ENCODE measurements at places on chromosomes 1 and 21.

DNA sequence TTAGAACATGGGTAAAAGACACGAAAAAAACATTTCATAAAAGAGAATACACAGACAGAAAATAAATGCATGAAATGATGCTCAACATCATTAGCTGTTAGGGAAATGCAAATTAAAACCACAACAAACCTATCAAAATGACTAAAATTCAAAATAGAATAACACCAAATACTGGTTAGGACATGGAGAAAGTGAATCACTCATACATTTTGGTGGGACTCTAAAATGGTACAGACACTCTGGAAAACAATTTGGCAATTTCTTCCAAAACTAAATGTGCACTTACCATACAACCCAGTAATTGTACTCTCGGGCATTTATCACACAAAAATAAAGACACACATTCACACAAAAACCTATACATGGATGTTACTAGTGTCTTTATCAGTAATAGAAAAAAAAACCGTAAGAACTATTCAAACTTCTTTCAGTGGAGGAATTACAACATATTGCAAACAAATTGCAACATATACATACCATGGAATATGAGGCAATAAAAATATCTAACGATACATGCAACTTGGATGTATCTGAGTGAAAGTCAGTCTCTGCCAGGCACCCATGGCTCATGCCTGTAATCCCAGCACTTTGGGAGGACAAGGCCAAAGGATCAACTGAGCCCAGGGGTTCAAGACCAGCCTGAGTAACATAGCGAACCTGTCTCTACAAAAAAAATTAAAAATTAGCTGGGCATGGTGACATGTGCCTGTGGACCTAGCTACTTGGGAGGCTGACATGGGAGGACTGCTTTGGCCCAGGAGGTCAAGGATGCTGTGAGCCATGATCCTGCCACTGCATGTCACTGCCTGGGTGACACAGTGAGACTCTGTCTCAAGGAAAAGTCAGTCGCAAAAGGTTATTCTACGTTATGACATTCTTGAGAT lies 19.6 kb downstream of the HSF2BP start:
- no peak for DNase-seq

GRCh38 chr1:178578541-178578940 lies 65.6 kb downstream of the TEX35 start:
- no peak for DNase-seq

DNA sequence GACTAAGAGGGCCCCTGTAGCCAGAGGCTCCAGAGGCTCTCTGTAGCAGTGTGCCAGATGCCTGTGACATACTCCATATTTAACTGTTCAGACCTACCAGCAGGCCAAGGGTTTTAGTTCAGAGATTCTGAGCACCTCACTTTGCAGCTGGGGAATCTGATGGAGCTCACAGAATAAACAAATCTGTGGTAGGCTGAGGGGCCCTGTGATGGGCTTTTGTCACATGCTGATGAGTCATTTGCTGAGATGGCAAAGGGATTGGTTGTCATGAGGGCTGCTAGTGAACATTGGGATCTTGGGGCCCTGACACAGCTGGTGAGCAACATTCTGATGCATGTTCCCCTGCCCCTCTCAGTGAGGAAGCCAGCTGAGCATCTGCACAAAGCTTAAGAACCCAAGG lies 482.2 kb downstream of the CAMTA1 start:
- no peak for DNase-seq

- DNase-seq: no peak
Observed at GRCh38 chr1:153292740-153293479, 19.8 kb downstream of the PGLYRP3 start.

DNA sequence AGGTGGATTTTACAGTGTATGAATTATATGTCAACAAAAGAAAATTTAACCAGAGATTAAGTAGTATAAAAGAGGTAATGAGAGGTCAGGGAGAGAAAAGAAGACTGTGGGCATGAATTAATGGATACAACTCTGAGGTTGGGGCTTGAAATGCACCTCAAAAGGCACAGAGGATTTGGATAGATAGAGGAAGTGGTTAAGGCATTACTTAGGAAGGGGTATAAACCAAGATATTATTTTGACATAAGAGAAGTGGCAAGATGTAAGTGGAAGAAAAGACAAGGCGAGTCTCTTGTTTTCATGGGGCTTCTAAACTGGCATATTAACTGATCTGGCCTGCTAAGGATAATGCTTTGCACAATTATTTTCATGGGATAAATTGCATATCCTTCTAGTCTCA lies 34.1 kb downstream of the RAP1A start:
- no peak for DNase-seq

GRCh38 chr1:8598060-8598724 lies 219.2 kb downstream of the RERE start:
- peak; percentile 39 for DNase-seq

DNA sequence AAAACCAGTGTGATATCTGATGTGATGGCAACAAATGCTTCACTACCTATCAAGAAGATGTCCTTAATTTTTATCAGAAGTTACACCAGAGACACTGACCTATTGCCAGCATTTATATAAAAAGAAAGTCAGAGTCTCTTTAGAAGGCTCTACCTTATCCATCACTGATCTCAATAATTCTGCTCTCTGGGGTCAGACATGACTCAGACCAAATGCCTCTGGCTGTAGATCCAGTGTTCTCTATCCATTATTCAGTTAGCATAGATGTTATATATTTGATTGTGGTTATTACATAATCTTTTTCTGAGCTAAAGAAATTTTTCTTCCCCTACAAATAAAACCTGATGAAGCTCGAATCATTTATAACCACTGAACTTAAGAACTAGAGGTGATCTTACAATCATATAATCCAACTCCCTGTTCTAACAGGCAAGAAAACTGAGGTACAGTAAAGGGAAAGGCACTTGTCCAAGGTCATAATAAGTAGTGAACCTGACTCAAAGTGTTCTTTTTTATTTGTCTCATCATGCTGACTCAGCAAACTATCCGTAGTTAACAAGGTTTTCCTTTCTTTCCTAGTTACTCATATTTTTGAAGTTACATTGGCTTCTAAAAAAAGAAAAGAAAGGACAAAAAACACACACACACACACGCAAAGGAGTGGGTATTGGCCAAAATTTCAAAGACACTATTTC lies 43.6 kb upstream of the ESRRG start:
- DNase-seq: no peak

- DNase-seq: no peak
Observed at GRCh38 chr1:227082999-227083746, 143.1 kb downstream of the COQ8A start.

DNA sequence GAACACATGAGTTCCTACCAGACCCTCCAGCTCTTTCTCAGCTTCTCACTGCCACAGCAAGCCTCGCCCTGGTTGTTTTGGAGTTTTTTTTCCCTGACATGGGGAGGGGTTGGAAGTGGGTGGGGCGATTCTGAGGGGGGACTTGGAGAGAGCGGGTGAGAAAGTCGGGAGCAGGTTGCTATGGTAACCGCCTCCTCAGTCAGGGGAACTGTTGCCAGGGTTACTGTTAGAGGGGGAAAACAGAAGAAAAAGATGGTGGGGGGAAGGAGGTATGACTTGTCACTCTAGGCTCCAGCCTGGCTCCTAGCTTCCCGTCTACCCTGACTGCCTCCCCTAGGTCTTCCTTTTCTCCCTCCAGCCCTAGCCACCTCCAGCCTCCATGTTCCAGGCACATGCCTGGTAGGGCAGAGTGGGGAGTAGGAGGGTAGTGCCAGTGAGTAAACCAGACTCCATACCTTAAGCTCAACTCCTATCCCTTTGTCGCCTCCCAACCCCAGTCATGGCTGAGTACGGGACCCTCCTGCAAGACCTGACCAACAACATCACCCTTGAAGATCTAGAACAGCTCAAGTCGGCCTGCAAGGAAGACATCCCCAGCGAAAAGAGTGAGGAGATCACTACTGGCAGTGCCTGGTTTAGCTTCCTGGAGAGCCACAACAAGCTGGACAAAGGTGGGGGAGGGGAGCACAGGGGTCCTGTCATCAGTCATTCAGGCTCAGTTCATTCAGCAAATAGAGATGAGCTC lies 6.0 kb downstream of the PEA15 start:
- DNase-seq: no peak

DNA sequence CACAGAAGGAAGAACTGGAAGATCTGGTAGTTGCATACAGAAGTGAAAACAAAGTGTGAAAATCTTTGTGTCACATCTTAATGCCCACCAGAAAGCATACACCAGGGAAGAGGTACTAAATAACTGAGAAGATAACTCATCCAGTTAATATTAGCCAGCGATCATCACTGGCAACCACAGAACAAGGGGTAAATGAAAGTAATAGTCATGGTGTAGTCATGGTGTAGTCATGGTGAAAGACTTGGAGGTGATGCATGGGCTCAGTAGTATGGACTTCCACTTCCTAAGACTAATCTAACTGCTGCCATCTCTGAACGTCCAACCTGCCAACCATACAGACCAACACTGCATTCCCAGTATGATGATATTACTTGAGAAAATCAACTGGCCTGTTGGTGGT lies 481.2 kb upstream of the NR5A2 start:
- DNase-seq: no peak

GRCh38 chr1:88324899-88325298 lies 359.2 kb upstream of the PKN2 start:
- no peak for DNase-seq

- DNase-seq: no peak
Observed at GRCh38 chr1:244316986-244317655, 134.6 kb downstream of the ADSS2 start.

- DNase-seq: no peak
Observed at GRCh38 chr21:31786164-31786920, 54.4 kb upstream of the SCAF4 start.

GRCh38 chr1:230611878-230612235 lies 30.4 kb upstream of the COG2 start:
- DNase-seq: no peak

DNA sequence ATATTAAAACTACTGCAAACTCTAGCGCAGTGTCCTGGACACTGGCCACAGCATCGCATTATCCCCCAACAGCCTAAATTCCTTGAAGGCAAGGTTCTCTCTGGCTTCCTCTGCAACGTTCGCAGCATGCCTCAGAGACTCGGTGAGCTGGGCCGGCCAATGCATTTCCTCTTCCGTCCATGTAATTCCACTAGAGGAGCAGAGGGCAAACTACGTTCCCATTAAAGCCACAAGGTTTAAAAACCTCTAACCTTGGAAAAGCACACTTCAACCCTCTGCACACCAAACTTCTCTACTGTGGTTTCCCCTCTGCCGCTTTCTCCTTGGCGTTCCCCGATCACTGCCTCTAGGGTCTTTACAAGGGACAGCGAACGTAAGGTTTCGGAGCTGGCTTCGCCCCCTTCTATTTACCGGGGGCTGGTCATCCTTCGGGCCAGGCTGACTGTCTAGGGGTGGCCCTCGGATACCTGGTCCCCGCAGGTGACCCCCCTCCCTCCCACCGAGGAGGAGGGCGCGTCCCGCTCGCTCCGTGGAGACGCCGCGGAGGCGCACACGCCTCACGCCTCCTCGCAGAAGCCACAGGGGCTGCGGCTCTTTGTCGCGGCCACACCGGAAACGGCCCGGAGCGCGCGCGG lies 456 bp upstream of the SMYD2 start:
- peak; percentile 29 for DNase-seq

All from right renal pelvis (tissue), 4 donors.